ENCODE measurements at places on chromosomes 3 and 15.

- no peak for DNase-seq
These were observed 625 bp downstream of the LRRC15 start for GRCh38 chr3:194368918-194369317.

DNA sequence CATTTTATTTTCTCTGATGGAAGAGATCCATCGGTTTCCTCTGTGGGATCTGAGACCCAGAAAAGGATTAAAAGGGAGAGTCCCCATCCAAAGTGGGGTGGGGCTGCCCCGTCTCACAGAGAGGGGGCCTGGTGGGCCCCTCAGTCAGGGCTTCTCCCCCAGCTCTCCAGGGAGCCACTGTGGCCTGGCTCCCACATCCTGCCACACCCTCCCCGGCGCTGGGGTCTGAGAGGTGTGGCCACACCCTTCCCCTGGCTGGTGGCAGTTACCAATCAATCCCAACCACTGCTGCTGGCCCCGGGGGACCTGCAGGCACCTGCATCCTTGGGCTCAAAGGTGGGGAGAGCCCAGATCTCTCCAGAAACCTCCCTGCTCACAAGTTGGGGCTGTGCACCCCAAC lies 161.8 kb upstream of the IQSEC1 start:
- no peak for DNase-seq

- no peak for DNase-seq
These were observed 28.5 kb downstream of the ACKR4 start for GRCh38 chr3:132625613-132626012.

GRCh38 chr3:152779653-152780052 lies 55.3 kb upstream of the P2RY1 start:
- no peak for DNase-seq

GRCh38 chr3:195224980-195225580 lies 45.9 kb downstream of the XXYLT1 start:
- no peak for DNase-seq

DNA sequence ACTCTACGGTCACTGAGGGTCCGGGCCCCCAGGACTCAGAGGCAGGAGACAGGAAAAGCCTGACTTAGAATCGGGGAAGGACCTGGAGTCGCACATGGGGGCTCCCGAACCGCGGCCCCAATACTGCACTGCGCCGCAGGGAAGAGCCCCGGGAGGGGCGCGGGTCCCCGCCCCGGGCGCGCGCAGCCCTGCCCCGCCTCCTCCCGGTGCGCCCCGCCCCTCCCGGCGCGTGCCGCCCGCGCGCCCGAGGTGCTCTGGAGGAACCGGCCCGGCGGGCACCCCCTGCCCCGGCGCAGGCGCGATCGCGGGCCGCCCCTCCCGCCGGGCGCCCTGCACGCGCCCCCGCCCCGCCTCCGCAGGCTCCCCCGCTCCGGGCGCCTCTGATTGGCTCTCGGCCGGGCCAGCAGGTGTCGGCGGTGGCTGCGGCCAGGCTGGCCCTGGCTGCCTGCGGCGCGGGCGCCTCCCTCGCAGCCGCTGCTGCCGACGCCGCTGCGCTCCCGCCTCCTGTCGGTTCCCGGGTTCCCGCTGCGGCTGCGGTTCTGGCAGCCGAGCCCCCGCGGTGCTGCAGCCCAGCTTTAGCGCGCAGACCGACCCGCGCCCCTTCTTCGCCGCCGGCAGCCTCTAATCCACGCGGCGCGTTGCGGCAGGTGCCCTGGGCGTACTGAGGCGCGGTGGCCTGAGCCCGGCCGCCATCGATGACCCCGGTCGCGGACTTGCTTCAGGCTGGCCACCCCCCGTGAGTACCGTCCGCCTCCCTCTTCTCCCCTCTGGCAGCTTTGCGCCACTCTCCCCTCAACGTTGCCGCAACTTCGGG lies at the start of gene MYRIP:
TSS of gene MYRIP (plus strand) at position 429 of the 814 bp plus-strand sequence. CDS start 91,208 bp downstream, outside the sequence.
- DNase-seq: peak; percentile 69

GRCh38 chr3:183895296-183895695 lies 10.6 kb upstream of the PARL start:
- no peak for DNase-seq

GRCh38 chr3:155462672-155463071 lies 169.2 kb upstream of the STRIT1 start:
- no peak for DNase-seq

GRCh38 chr3:87810452-87811016 lies 248.3 kb downstream of the CGGBP1 start:
- DNase-seq: no peak

DNA sequence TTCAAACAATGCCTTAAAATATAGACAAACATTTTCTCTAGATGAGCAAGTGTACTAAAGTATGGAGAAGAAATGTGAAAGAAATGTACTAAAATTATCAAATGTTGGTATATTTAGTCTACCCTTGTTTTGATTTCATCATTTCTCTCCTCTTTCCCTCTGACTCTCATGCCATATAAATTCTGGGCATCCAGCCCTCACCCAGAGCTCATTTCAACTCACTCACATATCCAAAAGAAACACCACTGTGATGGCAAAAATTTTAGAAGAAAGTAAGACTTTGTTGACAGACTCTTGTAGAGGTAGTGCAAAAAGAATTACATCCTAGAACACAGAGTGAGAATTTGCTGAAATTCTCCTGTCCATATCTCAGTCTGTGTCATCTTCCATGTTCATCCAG lies 377.8 kb upstream of the SUCLG2 start:
- no peak for DNase-seq

DNA sequence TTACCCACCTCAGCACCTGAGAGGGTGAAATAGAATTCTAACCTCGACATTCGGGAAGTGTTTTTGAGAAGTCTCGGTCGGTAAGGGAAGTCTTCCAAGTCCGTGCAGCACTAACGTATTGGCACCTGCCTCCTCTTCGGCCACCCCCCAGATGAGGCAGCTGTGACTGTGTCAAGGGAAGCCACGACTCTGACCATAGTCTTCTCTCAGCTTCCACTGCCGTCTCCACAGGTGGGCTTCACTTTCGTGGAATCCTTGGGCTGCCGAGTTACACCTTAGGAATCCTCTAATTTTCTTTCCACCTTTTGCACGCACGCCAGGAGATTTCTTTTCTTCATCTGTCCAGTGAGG lies 775 bp downstream of the CCNDBP1 start:
- no peak for DNase-seq

DNA sequence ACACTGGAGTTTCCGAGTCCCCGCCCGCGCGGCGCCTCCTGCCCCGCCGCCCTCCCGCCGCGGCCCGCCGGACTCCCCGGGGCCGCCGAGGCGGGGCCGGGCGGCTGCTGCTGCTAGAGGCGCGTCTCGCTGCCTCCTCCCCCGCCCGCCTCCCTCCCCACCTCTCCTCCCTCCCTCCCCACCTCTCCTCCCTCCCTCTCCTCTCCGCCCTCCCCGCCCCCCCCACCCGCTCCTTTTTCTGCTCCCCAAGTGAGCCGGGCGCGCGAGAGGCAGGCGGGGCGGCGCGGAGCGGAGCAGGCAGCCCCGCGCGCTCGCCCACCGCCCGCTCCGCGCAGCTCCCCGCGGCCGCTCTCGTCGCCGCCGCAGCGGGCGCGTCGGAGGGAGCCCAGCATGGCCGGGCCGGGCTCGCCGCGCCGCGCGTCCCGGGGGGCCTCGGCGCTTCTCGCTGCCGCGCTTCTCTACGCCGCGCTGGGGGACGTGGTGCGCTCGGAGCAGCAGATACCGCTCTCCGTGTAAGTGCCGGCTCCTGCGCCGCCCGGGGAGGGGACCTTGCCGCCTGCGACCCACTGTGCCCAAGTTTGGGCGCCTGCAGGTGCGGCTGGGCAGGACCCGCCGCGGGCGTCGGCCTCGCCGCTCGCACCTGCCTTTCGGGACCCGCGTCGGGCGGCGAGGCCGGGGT lies at the start of gene CACNA2D3:
TSS of gene CACNA2D3 (plus strand) at position 229 of the 679 bp plus-strand sequence.
- no peak for DNase-seq

DNA sequence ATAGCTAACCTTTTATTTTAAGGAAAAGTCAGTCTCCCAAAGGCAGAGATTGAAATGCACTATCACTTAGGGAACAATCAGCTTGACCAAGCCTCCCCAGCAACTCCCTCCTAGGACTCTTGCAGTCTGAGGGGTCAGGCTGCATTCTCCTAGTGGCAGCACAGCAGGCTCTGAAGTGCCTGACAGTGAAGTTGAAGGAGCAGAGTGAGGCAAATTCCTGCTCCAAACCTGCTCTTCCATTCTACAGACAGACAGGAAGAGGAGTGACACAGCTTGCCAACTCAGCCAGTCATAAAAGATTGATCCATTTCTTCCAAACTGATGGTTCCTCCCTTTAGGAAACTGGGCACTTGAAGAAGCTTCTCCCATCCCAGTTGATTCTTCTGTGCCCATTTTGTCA lies 43.9 kb upstream of the SMAD3 start:
- no peak for DNase-seq

DNA sequence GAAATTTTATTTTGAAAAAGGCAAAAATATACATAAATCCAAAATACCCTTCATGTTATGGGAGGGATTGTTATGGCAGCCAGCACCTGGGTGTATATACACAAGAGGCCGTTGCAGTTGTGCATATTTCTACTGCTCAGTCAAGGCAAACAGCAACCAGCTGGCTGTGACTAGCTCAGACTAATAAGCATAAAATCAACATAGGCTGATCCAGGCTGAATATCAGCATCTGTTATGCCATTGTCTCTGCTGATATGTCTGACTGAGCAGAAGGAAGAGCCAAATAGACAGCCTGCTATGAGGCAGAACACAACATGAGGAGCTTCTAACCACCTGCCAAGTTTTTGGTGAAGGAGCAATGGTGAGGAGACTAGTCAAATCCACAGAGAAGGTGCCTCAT lies 457.5 kb upstream of the ALCAM start:
- DNase-seq: no peak

DNA sequence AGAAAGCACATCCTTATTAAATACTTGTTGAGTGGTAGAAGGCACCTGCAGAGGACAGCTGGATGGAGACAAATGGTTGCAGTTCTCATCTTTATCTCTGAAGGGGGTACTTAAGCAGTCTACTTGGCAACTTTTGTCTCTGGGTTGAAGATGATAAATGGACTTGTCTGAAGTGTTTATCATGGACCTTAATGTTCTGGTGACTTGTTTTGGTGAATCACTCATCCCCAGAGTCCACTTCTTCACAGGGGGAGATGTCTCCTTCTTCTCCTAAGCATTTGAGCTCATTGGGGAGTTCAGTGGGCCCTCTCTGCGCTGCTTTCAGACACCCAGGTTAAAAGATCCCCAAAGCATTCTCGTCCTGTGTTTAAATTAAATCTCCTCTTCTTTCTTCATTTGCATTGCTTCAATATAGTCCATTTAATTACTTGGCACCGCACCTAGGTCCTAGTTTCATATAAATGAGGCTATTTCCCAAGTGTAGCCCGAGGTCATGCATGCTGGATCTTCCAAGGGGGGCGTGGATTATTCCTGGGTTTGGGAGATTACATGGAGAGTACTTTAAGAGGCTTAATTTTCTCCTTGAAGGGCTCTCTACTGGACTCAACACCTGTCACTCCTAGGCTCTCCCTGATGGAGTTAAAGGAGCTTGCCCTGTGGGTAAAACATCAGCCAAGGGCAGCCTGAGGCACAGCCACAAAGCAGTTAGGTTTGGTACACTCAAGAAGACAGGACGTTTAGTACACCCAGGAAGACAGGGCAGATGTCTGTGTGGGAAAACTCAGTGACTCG lies 239.3 kb upstream of the C2CD4B start:
- no peak for DNase-seq

- DNase-seq: no peak
These were observed 300.1 kb downstream of the ROBO1 start for GRCh38 chr3:79467721-79468120.

DNA sequence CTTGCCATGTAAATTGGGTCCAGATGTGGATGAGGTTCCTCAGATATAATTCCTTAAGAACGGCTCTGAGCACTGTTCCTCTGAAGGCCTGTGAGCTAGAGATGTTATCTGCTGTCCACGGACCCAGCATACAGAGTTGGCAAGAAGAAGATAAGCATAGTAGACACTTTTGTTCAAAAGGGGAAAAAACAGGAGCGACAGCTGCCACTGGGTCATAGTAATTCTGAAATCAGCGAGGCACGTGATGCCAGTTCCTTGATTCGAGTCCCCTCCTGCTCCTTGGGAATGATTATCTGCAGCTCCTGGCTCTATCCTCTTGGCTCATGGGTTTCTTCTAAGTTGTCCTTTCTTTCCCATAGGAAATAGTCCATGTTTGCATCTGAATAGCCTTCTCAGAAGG lies 2.5 kb upstream of the RAB7A start:
- DNase-seq: no peak

DNA sequence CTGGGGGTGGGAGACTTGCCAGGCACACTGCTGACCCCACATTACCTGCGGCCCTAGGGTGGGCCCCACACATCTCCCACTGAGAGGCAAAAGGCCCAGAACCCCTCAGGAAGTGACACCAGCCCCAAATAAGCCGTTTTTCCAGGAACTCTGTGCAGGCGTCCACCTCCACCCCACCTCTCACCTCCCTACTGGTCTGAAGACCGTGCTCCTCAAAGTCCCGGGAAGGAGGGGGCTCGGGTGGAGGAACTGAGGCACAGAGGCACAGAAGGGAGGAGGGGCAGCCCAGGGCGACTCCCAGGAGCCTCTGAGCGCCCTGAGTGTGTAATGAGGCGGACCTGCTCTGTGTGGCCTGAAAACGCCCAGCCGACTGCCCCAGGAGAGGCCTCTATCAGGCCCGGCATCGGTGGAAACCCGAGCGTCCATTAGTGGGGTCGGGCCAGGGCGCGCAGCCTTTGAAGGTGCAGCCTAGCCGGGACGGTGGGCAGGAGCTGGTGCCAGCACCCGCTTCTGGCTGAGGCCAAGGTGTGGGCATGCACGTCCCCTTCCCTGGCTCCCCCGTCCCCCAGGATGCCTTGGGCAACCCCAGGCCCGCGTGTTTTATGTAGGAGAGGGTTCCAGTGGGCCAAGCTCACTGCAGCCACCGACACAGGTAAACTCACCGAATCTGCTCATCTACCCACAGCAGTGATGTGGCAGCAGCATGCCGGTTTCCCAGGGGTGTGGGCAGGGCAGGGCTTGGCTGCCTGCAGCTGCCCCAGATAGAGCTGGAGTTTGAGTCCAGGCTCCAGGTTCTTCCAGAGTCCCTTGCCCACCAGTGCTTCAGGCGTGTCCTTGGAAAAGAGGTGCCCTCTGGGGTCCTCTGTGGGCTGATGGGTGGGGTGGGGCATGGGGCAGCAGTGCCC lies 55.8 kb downstream of the DNAJB8 start:
- no peak for DNase-seq

- DNase-seq: no peak
These were observed 1.3 kb downstream of the CX3CR1 start for GRCh38 chr3:39278616-39278935.

DNA sequence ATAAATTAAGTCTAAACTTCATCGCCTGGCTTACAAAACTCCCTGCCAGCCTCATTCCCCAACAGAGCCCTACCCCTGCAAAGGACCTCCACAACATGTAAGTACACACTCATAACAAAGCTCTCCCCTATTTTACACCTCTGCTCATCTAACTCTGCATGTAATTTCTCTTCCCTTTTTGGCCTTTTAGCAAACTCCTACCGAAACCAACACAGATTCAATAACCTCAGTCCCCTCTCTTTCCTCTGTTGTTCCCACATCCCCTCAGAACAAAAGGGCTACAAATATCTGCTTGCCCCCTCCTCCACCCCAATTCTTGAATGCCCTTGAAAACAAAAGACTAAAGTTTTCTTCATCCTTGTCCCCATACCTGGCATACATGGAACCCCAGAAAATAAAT lies 662 bp downstream of the UBL7 start:
- DNase-seq: no peak

- DNase-seq: no peak
These were observed 7.2 kb upstream of the RARB start for GRCh38 chr3:25420885-25421284.

Measured in substantia nigra (tissue), 51 donors.